ENCODE measurements at places on chromosomes 11 and 22. TPM values are rescaled to one million over a fixed set of nuclear protein-coding genes. Genes with fewer than 3 reads are reported as not detected.
A peak's percentile ranks its signal among the peaks of the same experiment; 100 is the strongest.

DNA sequence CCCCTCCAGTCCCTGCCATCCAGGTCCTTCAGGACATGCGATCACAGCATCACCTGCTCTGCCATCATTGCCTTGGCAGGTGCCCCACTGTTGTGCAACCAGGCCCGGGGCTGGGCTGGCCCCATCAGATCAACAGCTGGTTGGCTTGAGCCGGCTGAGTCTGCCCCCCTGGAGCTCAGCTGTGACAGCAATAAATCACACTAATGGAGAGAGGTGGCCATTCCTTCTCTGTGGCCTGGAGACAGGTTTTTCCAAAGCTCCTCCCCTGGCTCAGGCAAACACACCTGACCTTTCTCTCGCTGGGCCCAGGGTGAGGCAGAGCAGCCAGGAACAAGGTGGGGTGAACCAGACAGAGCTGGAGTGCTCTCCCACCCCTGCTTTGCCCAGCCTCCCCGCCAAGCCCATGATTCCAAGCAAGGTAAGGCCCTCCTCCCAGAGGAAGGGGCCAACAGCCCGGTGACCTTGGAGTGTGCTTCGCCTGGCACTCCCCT, 8.9 kb upstream of the FXYD2 start:
- no peak for DNase-seq

GRCh38 chr11:61429691-61430582, at the start of the genes CPSF7 and SDHAF2:
CPSF7 (minus strand) TSS chr11:61429975; CDS start chr11:61429235, 740 bp downstream.
SDHAF2 (plus strand) TSS chr11:61430124; CDS start chr11:61430147, 23 bp downstream.
- peak; percentile 92 for DNase-seq

GRCh38 chr11:20770414-20770946, 101.1 kb downstream of the NELL1 start:
- DNase-seq, result no peak

- DNase-seq, result no peak
Measured at GRCh38 chr22:50607659-50608020, 7.0 kb downstream of the MAPK8IP2 start.

The ALX4 gene
- total RNA-seq, result not detected

The SORL1 gene
- 1.9 TPM for total RNA-seq
